Stimulated activated CD4-positive, alpha-beta T cell treated with anti-CD3 and anti-CD28 coated beads, Interleukin-1b, Interleukin-23, amount 100 ng/mL, for 1 hour (primary cell): ENCODE measurements at places on chromosomes 12 and 14.

- no peak for DNase-seq
These were observed 1064.1 kb upstream of the FLRT2 start for GRCh38 chr14:84465880-84466279.

GRCh38 chr12:41205070-41205709 lies 17.1 kb downstream of the PDZRN4 start:
- no peak for DNase-seq

DNA sequence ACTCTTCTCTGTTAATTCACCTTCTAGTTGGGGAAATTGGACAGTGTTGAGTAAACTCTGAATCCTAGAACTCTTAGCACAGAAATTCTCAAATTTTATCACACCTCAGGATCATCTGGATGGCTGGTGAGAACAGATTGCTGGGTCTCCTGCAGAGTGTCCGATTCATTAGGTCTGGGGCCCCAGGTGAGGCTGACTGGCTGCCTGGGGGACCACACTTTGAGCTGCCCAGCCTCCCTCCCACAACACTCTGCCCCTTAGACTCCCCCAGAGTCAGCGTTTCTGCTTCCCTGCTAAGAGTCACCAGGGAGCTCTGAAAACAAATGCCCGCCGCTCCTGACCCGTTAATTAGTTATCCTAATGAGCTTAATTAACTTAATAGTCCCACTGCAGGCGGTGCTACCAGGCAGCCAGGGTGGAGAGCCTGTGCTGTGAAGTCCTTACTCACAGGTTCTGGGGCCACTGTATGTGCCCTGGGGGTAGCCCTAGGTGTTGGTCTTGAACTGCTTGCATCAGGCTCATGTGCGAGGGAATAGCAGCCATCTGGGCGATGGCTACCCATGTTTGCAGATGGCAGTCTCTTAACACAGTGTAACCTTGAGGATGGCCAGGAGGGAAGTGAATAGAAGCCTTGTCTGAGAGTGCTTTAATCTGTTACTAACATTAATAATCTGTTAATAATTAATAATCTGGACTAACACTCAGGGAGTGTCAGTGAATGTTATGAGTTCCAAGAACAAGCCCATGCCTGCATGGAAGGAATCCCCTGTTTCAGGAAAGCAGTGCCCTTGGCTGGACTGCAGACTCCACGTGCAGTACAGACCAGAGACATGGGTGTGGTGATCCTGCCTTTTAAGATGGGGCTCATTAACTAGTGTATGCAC lies 35.6 kb downstream of the AACS start:
- DNase-seq, result no peak

GRCh38 chr12:114628199-114628598 lies 55.8 kb downstream of the TBX3 start:
- no peak for DNase-seq

DNA sequence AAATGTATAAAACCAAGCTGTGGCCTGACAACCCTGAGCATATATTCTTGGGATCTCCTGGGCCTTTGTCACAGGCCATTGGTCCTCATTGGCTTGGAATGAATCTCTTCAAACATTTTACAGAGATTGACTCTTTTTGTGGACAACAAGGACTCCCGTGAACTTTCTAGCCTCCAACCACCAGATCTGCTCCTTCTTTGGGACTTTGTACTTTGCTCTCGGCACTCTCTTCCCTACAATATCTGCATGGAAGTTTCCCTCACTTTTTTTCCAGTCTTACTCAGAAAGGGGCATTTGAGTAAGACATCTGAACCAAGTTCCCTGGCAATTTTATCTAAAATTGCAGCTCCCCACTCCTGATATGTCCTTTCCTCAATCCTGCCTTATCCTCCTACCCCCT lies 158.8 kb downstream of the PHLDA1 start:
- no peak for DNase-seq

DNA sequence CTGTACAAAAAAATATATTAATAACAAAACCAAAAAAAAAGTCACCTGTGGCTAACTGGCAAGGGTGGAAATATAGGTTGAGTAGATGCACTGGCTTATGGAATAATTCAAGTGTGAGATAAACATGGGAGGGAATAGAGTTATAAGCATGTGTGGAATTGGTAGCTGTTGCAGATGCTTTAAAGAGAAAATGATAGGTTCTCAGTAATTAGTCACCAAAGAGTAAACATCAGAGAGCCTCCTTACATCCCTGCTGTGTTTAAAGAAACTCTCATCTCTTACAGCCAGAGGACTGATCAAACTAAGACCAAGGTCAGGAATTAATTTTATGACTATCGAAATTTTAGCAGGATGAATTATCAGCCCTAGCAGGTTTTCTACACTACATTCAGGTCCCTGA lies 70.5 kb downstream of the EGLN3 start:
- DNase-seq, result no peak

- no peak for DNase-seq
These were observed 3.1 kb upstream of the KIF26A start for GRCh38 chr14:104135121-104135903.

- no peak for DNase-seq
These were observed 1.5 kb upstream of the MSRB3 start for GRCh38 chr12:65276916-65277530.

DNA sequence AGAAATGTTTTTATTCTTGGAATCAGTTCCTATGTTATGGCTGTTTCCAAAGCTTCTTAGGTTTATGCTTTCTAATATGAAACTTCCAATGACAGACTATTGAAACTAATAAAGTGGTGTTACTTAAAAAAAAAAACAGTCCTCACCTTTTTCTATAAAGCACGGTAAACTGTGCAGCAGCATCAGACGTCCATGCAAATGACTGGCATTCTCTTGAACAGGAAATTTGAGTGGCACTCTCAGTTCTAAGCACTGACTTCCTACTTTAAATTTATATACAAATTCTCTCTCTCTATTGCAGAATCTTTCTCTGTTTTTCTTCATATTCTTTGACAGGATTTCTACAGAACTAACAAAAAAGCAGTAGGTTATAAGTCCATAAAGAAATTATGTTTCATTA lies 2.8 kb upstream of the RAD51AP1 start:
- DNase-seq, result no peak

DNA sequence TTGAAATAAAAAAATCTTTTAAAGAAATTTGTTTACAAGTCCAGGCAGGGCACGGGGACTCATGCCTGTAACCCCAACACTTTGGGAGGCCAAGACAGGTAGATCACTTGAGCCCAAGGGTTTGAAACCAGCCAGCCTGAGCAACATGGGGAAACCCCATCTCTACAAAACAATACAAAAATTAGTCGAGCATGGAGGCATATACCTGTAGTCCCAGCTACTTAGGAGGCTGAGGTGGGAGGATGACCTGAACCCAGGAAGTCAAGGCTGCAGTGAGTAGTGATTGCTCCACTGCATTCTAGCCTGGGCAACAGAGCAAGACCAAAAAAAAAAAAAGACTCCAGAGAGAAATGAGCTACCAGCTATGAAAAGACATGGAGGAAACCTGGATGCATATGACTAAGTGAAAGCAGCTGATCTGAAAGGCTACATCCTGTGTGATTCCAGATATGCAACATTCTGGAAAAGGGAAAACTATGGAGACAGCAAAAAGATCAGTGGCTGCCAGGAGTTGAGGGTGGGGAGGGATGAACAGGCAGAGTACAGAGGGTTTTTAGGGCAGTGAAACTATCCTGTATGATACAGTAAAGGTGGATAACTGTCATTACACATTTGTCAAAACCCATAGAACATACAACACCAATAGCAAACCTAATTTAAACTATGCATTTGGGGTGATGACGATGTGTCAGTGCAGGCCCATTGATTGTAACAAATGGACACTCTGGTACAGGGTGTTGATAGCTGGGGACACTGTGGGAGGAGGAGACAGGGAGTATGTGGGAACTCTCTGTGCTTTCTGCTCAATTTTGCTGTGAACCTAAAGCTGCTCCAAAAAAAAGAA lies 59.9 kb downstream of the PRKAB1 start:
- DNase-seq, result no peak

GRCh38 chr12:127728285-127728684 lies 538.7 kb upstream of the TMEM132C start:
- DNase-seq, result no peak

DNA sequence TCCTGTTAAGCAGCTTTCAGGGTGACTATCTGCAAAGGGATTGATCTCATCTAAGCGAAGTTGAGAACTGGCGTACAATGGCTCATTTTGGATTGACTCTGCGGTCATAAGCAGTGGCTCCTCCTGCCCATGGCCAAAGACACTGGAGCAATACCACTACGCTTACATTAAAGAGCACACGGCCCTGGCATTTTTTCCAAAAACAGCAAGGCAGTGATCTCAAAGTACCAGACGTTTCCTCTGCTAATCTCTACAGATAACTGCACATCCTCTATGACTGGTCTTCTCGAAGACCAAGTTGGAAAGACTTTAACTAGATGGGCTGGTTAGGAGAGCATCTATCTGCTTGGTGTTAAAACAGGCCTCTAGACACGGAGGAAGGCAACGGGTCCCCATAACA lies 2.7 kb downstream of the PITPNM2 start:
- DNase-seq, result no peak

GRCh38 chr12:124621296-124621660 lies 53.9 kb upstream of the NCOR2 start:
- DNase-seq, result no peak

- no peak for DNase-seq
These were observed 469.1 kb downstream of the PRKD1 start for GRCh38 chr14:29458547-29458946.

- no peak for DNase-seq
These were observed 64.2 kb downstream of the LLPH start for GRCh38 chr12:66066137-66066928.

GRCh38 chr14:69392481-69392880 lies 5.6 kb downstream of the ERH start:
- no peak for DNase-seq

DNA sequence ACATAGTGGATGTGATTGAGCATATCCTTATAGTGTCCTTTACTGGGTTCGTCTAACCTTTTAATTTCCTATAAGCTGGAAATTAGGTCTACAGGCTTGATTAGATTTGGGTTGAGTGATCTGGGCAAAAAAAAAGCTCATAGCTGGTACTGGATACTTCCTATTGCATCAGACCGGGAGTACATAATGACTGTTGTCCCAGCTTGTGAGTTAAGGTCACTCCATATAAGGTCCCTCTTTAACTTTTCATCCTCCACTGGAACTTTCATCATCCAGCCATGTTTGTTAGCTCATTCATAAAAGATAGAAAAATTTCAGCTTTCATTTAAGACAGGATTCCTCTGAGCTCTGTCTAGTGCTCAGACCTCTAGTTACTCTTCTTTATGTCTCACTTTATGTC lies 80.8 kb downstream of the C14orf132 start:
- DNase-seq, result no peak

- no peak for DNase-seq
These were observed 10.6 kb upstream of the PHLDA1 start for GRCh38 chr12:76042147-76042546.

DNA sequence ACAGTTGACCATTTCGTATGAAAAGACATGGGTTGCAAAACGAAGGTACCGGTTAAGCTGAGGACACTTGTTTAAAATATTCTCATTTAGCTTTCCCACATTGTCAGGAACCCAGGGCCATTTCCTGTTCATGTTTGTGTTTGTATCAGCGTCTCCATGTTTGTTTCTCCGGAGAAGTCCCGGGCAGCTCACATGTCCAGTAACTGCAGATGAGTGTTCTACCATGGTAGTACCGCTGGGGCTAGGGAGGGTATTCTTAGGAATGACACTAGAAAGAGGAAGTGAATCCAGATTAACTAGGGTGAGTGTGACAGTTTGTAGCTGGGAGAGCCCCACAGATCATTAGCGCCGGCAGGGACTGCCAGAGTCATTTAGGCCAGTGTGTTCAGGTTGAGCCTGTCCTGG lies 50.0 kb upstream of the EVL start:
- no peak for DNase-seq

- no peak for DNase-seq
These were observed 25.5 kb downstream of the SPTLC2 start for GRCh38 chr14:77590845-77591485.

DNA sequence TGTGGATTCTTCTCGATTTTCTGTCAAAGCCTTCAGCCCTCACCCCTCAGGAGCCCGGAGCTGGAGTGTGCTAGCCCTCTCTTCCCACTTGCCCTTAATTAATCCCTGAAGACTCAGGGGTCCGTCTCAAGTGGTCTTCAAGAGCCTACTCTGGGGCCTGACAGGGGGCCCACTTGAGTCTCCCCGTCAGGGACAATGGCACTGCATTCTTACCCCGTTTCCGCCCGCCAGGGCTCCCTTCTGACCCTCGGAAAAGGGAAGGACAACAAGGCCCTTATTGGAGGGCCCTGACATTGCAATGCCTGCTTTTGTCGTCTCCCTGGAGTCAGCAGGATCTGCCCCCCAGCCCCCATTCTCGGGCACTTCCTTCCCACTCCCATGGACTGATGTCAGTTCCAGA lies 34.4 kb downstream of the TBX3 start:
- no peak for DNase-seq

DNA sequence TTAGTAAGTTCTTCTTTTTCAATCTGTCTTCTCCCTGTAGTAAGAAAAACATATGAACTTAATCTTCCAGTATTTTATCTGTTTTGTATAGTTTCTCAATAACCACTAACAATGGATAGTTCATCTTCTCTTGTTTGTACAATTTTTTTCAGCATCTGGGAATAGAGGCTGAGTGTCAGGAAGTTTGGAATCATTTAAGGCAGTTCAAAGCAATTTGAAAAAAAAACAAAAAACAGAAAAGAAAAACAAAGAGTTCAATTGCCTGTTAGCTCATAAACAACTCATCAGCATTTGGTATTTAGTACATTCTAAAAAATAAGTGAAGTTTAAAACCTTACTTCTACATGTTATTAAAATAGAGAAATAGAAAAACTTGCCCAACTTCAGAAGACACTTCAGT lies 116.8 kb downstream of the PLCZ1 start:
- DNase-seq, result no peak

- DNase-seq, result no peak
These were observed 120.0 kb downstream of the ESRRB start for GRCh38 chr14:76495983-76496382.

DNA sequence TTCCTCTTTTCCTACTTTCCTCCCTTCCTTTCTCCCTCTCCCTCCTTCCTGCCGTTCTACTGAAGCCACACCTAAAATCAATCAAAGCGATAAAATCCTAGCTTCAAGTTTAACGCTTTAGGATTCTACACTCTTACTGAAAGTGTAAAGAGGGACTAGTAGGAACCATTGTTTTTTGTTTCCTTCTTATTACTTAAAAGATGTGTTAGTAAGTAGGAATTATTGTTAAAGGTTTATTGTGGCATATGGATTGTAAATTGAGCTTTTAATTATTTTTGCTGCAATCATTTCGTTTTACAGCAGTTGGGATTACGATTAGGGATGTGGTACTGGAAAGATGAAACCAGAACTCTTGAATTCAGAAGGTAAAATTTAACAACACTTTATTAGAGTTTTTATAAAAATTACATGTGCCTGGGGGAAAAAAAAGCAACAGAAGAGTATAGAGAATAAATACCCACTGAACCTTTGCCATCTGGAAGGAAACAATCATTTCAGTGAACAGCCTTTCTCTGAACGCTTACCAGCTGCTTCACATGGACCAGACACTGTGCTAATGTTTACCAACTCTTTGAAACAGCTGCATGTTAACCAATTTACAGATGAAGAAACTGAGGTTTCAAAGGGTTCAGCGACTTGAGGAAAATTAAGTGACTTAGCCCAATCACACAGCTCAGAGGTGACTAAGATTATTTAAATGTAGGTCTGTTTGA lies 1.0 kb downstream of the PPP1R36 start:
- DNase-seq, result no peak
